ENCODE measurements at places on chromosomes 4 and X. TPM values are rescaled to one million over a fixed set of nuclear protein-coding genes. Genes with fewer than 3 reads are reported as not detected.
A peak's percentile ranks its signal among the peaks of the same experiment; 100 is the strongest.

HPSE gene
- total RNA-seq: 5.2 TPM

TKTL1 gene
- total RNA-seq: not detected

NXF2B gene
- not detected for total RNA-seq

FRMD7 gene
- total RNA-seq: not detected

NWD2 gene
- total RNA-seq: not detected

CXCR3 gene
- not detected for total RNA-seq

ATP6AP2 gene
- 138 TPM for total RNA-seq

DAPP1 gene
- total RNA-seq: not detected

RXFP1 gene
- not detected for total RNA-seq

CTAG2 gene
- not detected for total RNA-seq

AMBN gene
- 0.19 TPM for total RNA-seq

CLDN22 gene
- not detected for total RNA-seq

EXOC1L gene
- total RNA-seq: not detected

DNA sequence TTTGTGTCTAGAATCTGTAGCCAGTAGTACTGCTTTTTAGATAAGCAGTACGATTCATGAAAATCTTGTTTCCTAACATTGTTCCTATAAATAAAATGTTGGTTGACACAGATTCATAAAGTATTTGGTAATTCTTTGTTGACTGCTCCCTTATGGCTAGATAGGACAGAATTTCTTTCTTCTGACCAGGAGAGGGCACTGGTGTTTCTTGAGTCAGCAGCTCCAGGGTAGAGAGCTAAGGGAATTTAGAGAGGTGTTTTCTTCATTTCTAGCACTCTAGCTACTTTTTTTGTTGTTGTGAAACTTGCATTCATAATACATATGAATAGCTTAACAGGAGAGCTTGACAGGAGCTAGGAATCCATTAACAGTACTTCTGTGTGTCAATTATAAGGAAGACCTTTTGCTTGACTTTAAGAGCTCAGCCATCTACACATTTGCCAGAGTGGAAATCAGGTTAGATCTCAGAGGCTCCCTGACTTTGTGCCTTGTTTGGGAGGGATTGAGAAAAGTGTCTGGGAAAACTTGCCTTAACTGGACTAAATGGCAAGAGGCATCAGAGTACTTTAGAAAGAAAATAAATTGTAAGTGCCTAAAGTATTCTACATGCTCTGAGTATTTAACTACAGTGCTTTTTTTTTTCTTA, 756.1 kb downstream of the SH3BGRL start:
- DNase-seq: no peak

DNA sequence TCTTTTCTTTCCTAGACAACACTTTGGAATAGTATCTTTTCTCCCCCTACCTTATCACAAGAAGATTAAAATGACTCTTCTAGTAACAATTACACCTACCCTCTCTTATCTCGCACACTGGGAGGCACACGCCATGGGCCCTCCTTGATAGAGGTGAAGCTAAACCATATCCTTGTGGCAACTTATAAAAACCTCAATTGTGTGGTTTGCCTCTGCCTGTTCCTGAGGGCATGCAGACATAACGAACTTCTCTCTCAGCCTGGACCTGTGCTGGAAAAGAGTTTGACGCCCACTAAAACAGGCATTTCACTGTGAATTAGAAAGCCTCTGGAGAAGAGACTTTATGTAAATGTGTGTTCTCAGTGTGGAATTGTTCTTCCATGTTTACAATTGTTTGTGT, 141.2 kb downstream of the NDST3 start:
- DNase-seq: peak; percentile 44

GRCh38 chr4:77220828-77221613, 64.0 kb downstream of the CCNG2 start:
- DNase-seq: no peak

GRCh38 chr4:150305995-150306394, 227.8 kb downstream of the DCLK2 start:
- no peak for DNase-seq

DNA sequence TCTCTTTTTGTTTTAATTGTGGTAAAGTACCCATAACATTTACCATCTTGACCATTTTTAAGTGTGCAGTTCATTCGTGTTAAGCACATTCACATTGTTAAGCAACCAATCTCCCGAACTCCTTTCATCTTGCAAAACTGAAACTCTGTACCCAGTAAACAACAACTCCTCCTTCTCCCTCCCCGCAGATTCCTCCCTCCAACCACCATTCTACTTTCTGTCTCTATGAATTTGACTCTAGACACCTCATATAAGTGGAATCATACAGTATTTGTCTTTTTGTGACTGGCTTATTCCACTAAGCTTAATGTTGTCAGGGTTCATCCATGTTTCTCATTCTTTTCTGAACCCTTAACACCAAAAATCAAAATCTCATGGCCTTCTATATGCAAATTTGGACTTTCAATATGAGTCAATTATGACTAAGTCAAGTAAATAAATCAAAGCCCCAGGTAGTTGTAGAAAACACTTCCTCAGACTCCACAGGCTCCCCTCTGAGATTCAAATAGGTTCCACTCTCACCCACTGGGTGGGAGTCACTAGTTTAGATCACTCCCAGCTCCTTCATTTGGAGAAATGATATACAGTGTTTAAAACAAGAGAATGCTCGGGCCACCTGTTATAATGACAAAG, 9.8 kb upstream of the RTL5 start:
- DNase-seq: no peak

DNA sequence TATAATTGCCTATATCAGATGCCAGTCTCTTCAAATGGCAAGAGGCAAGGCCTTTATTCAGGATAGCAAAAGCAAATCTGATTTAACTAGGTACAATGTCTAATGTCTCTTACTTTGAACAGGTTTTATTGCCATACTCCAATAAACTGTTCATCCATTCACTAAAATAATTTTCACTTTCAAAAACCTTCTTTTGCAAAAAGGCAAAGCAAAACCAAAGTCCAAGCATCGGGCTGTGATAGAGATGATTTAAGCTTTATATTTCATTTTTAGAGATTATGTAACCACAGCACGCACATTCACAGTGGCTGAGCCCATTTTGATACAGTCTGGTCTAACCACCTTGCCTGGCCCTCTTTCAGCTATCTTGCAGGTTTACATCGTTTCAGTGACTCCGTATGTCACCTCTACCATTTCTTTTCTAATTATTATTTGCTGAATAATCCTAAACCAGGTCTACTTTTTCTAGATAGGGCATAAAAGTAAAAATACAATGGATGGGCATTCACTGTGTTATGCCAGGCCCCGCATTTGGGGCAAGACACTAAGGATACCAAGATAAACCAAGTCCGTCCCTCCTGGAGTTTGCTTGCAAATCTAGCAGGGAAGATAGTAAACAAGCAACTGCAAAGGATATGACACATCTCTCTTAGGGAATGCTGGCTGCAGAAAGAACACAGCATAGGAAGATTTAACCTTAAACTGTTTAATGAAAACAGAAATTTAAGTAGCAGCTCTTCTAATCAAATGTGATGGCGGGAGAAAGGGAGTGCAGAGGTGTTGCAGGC, 1.8 kb downstream of the CASP3 start:
- no peak for DNase-seq

DNA sequence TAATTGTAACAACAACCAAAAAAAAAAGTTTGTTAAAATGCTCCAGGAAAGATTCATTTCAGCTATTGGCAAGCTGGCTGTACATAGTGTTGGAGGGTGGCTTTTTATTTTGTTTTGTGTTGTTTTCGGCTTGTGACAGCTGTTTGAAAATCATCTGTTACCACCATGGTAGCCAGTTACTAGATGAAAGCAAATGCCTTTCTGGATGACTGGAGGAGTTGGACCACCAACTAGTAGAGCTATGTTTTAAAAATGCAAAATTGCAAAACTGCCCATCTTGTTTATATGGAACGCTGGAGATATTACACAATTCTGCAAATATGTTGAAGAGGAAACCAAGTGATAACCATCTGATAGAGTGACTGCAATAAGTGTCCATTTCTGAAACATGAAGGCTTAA, 53.2 kb upstream of the TNIP3 start:
- no peak for DNase-seq

DNA sequence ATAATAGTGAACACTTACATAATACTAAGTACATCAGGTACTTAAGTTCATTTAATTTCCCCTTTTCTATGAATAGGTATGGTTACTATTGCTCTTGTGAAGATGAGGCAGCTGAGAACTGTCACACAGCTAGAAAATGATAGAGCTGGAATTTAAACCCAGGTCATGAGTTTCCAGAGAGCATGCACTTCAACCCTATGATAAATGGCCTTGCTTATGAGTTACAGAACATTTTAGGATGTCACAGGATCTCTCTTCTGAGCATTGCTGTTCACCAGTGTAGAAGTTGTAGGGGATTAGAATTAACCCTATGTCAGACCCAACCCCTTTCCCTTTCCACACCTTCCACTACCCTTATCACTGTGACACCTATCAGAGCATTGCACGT, 46.5 kb upstream of the TMEM33 start:
- DNase-seq: no peak

DNA sequence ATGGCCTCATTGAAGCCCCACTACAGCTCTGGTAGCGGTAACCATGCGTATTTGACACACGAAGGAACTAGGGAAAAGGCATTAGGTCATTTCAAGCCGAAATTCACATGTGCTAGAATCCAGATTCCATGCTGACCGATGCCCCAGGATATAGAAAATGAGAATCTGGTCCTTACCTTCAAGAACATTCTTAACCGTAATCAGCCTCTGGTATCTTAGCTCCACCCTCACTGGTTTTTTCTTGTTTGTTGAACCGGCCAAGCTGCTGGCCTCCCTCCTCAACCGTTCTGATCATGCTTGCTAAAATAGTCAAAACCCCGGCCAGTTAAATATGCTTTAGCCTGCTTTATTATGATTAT, 876 bp downstream of the HPRT1 start:
- DNase-seq: peak; percentile 5

GRCh38 chr4:52982255-52982945, 120.3 kb downstream of the RASL11B start:
- peak; percentile 51 for DNase-seq

DNA sequence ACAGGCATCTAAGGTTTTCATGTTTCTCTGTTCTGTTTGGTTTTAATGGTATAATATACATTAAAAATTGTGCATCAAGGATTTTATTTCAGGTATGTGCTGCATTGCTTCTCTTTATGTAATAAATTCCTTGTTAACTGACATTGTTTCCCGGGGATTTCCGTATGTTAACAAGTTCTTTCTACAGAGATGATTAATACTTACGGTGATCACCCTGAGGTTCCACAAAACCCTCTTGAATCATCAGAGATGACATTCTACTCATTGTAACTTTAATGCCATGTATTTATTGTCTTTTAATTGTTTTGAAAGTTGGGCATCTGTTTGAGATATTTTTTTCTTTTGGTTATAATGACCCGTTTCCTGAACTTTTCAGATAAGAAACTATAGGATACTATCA, 37.5 kb downstream of the ARHGAP10 start:
- no peak for DNase-seq

- DNase-seq: no peak
These were observed 29.1 kb upstream of the BANK1 start for GRCh38 chr4:101761405-101761804.

- peak; percentile 97 for DNase-seq
These were observed at the start of gene SLC25A6 for GRCh38 chrX:1391707-1392375. TSS of gene SLC25A6 (minus strand) at chrX:1392113. CDS start at chrX:1392009, 104 bp downstream.

GRCh38 chr4:65089666-65090065, 580.6 kb downstream of the EPHA5 start:
- DNase-seq: peak; percentile 87

DNA sequence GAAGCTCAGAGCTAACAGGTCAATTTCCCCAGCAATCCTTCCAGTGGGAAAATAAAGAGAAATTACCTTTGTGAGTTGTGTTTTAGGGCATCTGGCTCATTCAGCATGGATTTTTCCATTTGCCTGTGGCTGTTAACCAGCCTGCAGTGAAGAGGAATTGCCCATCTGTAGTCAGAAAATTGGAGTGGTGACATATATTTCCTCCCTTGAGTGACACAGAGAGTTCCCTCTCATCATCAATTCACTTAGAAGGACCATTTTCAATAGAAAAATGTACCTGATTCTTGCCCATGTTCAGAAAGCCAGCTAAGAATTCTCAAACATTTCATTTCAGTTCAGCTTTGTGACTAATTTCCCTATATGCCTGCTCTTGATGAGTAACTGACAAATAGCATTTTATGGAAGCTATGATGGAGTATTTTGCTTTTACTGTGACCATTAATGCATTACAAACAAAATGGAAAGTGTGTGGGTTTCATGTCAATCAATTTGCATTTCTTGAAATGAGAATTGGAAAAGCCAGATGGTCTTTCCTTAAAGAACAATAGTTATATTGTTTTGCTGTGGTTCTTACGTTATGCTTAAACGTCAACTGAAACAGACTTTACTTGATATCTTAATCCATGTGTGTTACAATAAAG, 155.8 kb downstream of the NWD2 start:
- no peak for DNase-seq

DNA sequence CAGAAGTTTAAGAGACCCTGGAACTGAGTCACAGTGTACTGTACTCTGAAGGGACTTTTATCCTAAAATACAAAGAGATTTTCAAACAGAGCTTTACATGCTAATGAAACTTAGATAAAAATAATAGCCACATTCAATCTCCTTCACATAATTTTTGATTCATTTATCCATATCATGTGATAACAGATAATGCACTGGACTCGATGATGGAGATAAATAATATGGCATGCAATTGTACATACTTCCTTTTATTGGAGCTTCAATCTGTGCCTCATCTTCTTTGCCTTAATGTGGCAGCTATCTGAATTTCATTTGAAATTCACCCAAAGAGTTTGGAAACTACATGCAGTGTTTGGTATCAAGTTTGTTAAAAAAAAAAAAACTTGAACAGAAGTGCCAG, 390.6 kb downstream of the CFAP47 start:
- DNase-seq: no peak

- DNase-seq: no peak
These were observed 237.4 kb downstream of the DCLK2 start for GRCh38 chr4:150315691-150316090.
